ENCODE measurements at places on chromosomes 2 and 18. TPM values are rescaled to one million over a fixed set of nuclear protein-coding genes. Genes with fewer than 3 reads are reported as not detected.

GRCh38 chr2:98801921-98802321 lies 71.0 kb upstream of the MGAT4A start:
- DNase-seq = no peak

DNA sequence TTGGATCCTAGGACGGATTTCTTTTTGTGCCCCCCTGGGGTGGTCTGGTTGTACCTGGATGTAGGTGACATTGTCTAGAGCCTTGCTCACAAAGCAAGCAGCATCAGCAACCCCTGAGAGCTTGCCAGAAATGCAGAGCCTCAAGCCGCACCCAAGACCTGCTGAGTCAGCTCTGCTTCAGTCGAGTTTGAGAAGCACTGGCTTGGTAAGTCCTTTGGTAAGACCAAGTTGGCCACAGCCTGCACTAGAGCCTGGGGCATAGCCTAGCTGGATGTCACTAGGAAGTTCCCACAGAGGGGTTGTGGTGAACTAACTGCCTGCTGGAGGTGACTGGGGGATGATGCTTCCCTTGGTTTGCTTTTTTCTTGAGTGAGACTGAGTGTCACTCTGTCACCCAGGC lies 6.2 kb downstream of the ABCG5 start:
- DNase-seq = no peak

DNA sequence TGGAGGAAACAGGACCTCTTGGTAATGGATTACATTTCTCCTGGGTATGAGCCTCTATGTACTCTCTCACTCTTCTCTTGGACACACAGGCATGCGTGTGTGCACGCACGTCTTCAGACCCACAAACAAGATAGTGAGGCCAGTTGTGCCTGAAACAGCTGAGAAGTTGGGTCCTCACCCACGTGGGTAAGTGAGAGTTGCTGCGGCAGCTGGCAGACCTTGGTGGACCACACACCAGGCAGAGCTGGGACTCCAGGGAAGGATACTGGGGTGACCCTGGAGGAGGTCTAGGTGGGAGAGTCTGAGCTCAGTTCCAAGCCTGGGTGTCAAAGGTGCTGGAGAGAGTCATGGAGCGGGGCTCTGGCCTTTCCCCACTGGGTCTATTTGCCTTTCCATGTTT lies 194.3 kb downstream of the HAUS1 start:
- DNase-seq = no peak

SMAD2 gene
- total RNA-seq = 132 TPM

BMP10 gene
- total RNA-seq = not detected

Data from uterus (tissue), 4 donors.